ENCODE measurements at places on chromosomes 12 and 14.

GRCh38 chr14:44741431-44741830 lies 220.3 kb downstream of the KLHL28 start:
- no peak for DNase-seq

DNA sequence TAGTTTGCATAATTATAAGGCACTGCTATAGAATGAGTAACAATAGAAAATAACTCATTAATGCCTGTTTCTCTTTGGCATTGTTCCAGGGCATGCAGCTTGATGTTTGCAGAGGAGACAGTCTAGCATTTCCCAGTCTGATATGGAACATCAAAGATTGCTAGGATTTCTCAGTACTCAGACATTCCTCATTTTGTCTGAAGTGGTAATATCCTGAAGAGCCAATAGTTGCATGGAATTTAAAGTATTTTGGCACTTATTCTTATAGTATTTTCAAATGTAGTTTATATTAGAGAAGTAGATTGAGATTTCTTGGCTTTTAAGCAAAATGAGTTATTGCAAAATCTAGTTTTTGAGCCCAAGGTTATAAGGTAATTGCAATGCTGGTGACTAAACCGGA lies 337.3 kb upstream of the E2F7 start:
- DNase-seq = no peak

DNA sequence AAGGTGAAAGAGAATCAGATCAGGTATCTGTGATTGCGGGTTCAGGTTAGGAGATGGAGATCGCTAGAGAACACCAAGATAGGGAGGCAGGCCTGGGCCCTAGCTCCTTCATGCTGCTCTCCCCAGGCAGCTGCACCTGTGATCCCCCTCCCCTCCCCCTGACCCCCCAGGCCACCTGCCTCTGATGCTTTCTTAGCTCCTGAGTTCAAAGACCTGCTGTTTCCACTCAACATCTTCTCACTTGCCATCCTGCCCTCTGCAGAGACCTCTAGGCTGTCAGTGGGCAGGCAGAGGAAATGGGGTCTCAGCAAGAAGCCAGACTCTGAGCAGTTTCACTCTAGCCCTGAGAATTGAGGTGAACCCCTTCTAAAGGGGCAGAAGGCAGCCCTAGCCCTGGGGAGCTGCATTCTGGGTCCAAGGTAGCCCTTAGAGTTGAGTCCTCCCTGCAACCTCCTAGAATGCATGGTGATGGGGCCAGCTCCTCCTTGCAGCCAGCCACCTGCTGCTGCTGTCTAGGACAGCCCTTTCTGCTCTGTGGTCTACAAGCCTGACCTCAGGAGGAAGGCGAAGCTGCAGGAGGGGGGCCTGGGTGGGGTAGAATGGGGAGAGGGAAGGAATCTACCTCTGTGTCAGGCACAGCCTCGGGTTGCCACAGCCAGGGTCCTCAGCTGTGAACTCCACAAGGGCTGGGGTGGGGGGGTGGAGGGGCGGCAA lies 6.4 kb upstream of the SLC48A1 start:
- no peak for DNase-seq

- DNase-seq = no peak
Measured at GRCh38 chr12:98058838-98059237, 456.6 kb upstream of the TMPO start.

GRCh38 chr12:89075880-89076540 lies 276.3 kb downstream of the DUSP6 start:
- DNase-seq = no peak

- no peak for DNase-seq
Measured at GRCh38 chr14:52550661-52551060, 1.6 kb downstream of the TXNDC16 start.

- DNase-seq = no peak
Measured at GRCh38 chr14:96501217-96501739, 904 bp upstream of the PAPOLA start.

DNA sequence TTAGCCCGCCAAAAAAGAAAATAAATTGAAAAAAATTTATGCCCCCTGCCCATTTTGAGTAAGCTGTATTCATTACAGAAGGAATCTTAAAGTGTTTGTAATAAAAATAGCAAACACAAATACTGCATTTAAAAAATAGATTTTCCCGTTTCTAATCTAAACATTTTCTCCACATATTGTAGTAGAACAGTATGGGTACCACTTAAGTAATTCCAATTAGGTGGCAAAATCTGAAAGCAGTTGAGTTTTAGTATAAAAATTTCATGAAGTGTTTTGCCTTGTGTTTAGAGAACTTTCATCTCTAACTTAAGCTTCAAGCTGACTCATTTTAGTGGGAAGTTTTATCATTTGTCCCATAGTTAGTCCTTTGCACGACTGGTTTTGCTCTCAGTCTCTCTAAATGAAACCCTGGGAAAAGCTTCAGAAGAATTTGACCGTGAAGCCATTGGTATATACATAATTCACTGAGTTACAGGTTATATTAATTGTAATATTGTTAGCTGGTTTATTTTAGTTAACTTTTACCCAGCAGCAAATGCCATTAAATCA lies 214.6 kb downstream of the ERC1 start:
- DNase-seq = no peak

DNA sequence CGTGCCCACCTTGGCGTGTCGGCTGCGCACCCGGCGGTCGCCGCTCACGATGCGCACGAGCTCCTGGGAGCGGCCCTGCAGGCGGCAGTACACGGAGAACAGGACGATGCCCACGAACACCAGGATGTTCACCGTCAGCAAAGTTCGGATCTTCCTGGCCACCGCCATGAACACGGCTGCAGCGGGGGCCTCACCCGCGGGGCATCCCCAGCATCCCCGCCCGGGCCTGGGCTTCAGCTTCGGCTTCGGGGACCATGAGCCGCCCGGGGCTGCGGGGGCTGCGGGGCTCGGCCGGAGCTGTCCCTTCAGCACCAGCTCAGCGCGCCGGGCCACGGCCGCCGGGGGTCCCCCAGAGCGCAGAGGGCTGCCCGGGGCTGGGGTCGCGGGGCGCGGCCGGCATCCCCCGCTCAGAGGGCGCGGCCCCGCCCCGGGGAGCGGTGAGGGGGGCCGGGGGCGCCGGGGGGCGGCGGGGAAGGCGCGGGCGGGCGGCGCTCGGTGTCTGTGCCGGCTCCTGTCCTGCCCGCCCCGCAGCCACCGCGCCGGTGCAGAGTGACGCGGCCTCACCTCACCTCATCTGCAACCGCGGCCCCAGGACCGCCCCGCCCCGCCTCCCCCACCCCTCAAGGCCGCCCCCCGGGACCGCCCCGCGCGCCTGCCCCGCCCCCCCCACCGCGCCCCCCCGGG lies at the start of gene GALNT9:
Gene GALNT9 (minus strand): TSS at position 554 of the 684 bp plus-strand sequence. CDS start 386 bp downstream, at position 168.
- DNase-seq = no peak

GRCh38 chr14:72243309-72244293 lies 311.4 kb downstream of the RGS6 start:
- no peak for DNase-seq

GRCh38 chr12:89309440-89309802 lies 42.9 kb downstream of the DUSP6 start:
- DNase-seq = no peak

DNA sequence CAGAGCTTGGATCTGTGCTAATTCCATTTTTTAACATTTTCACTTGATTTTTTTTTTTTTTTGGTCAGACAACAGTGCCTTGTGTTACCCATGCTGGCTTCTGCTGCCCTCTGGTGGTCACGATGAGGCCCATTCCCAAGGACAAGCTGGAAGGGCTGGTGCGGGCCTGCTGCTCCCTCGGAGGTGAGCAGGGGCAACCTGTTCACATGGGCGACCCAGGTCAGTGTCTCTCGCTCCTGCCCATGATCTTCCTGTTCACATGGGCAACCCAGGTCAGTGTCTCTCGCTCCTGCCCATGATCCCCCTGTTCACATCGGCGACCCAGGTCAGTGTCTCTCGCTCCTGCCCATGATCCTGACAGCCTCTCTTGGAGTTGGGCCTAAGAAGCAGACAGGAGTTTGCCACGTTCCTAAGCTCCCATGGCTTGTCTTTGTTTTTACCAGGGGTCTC lies 59.4 kb downstream of the DGLUCY start:
- peak; percentile 83 for DNase-seq

- DNase-seq = no peak
Measured at GRCh38 chr12:13811061-13811460, 170.3 kb downstream of the GRIN2B start.

Data from natural killer cell treated with Interleukin-12 subunit alpha and Interleukin-12 subunit beta and Interleukin-15 and Interleukin-18, amount 100 ng/mL, for 72 hours (primary cell).